Hair follicular keratinocyte (primary cell): ENCODE measurements at places on chromosomes 5 and 9. TPM values are rescaled to one million over a fixed set of nuclear protein-coding genes. Genes with fewer than 3 reads are reported as not detected.

Gene USP20
- total RNA-seq = 9.2 and 9.8 TPM in 2 replicates

Gene SLC12A2
- total RNA-seq = 14.9 and 16.7 TPM in 2 replicates

Gene FBP1
- total RNA-seq = not detected in 2 replicates

Gene ROR2
- not detected in 2 replicates for total RNA-seq

Gene EXD3
- 4.6 and 8.9 TPM in 2 replicates for total RNA-seq
